ENCODE measurements at places on chromosomes 5 and 9.

GRCh38 chr5:68673106-68673822 is 420.6 kb upstream of the SLC30A5 start:
- peak; percentile 29 for DNase-seq

DNA sequence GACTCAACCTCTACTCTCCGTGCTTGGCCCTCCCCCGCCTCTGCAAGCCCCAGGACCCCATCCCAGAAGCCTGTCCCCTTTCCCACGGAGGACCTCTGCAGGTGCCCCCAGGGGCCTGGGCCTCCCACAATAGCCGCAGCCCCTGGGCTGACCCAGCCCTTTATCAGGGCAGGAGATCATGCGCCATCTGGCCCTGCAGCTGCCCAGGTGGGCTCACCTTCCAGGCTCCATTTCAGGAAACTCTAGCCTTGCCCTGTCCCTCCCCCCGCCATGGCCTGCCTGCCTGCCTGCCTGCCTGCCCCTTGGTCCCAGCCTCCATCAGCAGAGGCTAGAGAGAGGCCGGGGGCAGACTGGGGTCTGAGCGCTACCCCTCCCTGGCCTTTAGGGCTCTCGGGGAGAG is 48.7 kb downstream of the ASS1 start:
- no peak for DNase-seq

DNA sequence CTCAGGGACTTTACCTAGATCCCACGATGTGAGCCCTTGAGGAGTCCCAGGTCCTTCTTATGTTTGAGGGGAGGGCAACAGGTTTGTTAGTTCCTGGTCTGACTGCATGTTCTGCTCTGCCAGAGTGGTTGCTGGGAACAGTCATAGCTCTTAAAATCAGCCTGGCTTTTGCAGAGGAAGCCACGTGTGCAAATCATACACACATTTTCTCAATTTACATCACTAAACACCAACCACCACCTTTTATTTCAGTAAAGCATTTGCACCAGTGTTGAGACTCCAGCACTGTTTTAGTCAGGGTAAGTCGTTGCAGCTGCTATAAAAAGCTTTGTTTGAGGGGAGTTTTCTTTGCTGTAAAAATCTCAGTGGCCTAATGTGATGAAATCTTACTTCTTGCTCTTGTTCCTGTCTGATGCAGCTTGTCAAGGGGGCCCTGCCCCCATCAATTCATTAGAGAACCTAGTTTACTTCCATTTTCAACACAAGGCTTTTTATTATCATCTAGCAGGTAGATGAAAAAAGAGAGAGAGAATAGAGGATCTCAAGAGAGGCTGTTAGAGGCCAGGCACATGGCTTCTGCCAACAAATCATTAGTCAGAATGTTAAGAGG is 70.3 kb upstream of the VCAN start:
- DNase-seq: peak; percentile 3

- no peak for DNase-seq
These were observed 143.9 kb upstream of the MOCS2 start for GRCh38 chr5:53253421-53253871.

DNA sequence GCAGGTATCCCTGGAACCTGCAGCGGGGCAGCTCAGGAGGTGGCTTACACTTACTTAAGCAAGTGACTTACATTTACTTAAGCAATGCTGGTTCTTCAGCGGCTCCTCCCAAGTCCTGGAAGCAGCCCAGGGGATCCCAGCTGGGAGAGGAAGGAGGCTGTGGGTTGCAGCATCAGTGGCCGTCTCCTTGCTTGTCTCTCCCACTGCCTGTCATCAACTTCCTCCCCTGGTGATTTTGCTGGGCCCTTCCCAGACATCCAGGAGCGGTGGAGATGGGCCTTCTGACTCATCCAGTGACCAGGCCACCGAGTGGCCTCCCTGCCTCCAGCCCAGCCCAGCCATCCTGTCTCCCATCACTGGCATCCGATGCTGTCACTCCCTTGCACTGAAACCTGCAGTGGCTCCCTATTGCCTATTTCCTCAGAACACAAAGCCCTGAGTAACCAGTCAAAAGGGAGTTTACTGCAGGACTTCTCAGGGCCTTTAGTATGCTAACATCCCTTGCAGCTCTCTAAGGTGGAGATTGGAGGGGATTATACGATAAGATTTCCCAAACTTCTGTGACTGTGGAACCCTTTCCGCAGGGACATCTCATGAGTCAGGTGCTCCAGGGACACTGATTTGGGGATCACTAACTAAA is 155.9 kb upstream of the PHYKPL start:
- no peak for DNase-seq

DNA sequence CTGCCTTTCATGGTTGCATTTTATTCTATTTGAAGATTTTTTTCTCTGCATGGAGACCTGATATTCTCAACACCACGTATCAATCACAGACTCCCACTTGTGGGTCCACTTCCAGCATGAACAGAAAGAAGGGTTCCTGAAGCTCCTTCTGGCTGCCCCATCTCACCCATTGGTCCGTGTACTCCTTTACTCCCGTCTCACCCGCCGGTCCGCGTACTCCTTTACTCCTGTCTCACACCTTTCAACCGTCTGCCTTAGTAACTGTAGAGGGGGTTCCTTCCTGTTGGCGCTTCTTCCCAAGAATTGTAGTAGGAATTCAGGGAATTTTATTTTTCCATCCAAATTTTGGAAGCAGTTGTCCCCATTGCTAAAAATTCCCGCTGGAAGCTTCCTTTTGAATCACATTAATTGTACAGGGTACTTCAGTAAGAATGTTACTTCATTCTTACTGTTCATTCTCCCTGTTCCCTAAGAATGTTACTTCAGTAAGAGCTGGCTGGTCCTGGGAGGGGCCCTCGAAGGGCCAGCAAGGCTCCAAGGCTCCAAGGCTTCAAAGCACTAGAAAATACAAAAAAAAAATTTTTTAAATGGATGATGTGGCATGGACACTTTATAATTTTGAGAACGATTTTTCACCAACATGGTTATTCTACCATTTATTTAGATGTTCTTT is 3.9 kb upstream of the LPCAT1 start:
- no peak for DNase-seq
